ENCODE measurements at places on chromosomes 3 and 15. TPM values are rescaled to one million over a fixed set of nuclear protein-coding genes. Genes with fewer than 3 reads are reported as not detected.

Gene AGBL1
- total RNA-seq = not detected

Gene SLC12A1
- total RNA-seq = not detected

Gene GOLGA8G
- not detected for total RNA-seq

Gene REC114
- total RNA-seq = not detected

- DNase-seq = peak; percentile 50
Observed at GRCh38 chr15:40063563-40064011, 24.6 kb upstream of the SRP14 start.

DNA sequence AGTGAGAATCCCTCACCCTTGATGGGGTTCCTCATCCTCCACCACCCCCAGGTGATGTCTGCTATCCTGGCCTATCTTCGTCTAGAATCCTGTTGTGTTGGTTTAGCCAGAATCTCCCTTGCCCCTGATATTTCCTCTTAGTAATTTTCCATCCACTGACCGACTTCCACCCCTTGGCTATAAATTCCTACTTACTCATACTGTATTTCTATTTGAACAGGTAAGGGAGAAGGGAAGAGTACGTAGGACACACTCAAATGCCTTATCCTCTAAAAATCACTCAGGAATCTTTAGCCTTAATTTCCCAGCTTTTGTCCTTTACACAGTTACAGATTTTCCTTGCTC is 678 bp upstream of the TFG start:
- no peak for DNase-seq

DNA sequence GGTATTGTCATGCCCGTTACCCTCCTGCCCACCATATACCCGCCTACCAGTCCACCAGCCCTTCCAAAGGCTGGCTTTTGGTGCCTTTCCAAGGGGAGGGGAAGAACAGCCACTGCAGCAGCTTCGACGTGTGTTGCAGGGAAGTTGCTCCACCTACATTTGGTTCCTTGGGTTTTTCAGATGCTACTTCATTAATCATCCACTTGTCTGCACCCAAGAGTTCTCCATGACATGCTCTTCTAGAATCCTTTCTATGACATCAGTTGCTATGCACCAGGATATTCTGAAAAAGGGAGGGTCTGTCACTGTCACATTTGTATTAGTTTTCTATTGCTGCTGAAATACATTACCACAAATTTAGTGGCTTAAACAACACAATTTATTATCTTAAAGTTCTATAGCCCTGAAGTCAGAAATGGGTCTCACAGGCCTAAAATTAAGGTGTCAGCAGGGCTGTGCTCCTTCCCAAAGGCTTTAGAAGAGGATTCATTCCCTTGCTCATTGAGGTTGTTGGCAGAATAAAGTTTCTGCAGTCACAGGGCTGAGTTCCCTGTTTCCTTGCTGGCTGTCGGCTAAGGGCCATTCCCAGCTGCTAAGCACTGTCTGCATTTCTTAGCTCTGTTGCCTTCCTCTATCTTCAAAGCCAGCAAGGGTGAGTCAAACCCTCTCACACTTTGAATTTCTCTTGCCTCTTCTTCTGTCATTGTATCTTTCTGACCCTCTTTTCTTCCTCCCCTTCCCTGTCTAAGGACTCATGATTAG is at the start of gene LYZL4:
TSS of gene LYZL4 (minus strand) at position 241 of the 762 bp plus-strand sequence. CDS start 3,359 bp downstream, outside the sequence.
- DNase-seq = no peak

- no peak for DNase-seq
Observed at GRCh38 chr3:65901226-65901625, 137.5 kb downstream of the MAGI1 start.

- peak; percentile 60 for DNase-seq
Observed at GRCh38 chr15:63322541-63322940, 45.1 kb downstream of the APH1B start.

DNA sequence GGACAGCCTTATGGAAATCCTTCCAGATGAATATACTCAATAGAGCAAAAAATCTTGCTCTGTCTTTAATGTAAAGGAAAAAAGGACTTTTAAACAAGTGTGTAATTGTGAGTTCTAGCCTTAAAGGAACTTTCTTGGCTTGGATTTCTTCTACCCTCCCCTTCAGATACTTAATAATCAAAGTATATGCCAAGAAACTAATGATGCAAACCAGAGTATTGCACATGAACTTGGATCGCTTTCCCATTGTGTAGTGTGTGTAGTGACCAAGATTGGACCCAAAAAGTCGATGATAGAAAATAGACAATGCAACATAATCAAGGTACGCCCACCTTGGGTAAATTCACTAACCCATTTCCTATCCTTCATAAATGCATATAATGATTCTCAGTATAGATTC is 123.8 kb downstream of the TIGIT start:
- DNase-seq = no peak

DNA sequence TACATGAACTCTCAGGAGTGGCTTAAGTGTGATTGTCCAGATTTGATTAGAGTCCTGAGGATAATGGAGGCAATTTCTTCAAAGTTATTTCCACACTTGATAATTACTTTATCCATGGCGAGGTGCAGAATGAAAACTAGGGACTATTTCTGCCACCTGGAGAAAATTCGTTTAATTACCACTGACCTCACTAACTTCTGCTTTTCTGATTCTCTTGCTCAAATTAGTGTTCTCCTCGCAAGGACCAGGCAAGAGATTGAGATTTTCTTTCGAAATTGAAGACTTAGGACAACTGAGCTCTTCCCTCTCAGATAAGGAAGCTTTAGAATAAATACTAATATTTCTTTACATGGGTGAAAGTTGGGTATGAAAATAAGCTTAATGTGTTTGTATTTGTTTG is 135.2 kb downstream of the RYR3 start:
- no peak for DNase-seq

DNA sequence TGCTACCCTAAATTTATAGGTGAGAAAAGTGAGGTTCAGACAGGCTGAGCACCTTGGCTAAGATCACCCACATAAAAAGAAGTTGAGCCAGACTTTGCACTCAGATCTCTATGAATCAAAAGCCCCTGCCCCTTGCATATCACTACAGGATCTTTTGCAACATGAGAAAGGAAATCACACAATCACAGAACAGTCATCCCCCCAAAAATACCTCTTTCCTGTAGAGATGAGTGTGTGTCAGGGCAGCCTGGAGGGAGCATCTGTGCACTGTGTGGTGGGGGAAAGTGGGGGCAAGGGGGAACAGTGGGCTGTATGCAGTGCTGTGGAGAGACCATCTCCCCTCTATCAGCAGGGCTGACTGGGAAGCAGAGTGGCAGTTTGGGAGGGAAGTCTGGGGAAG is 46.6 kb downstream of the EPHB3 start:
- DNase-seq = no peak

DNA sequence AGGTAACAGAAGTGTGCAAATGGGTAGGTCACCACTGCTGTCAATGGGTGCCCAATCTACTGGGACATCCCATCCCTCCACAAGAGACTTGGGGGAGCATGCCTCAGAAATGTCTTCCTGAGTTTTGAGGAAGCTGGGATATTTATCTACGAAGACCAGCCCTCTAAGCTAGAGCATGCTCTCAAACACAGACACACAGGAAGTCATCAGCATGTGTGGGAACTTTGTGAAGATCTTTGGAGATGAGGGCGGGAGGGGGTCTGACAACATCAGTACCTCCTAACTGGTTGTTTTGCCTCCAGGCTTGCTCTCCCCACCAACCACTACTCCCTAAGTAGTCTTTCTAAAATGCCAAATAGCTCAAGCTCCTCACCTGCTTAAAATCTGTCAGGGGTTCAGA is 3.5 kb upstream of the MEF2A start:
- DNase-seq = no peak
